GM13977 (cell line): ENCODE measurements at places on chromosomes 1 and 21.

DNA sequence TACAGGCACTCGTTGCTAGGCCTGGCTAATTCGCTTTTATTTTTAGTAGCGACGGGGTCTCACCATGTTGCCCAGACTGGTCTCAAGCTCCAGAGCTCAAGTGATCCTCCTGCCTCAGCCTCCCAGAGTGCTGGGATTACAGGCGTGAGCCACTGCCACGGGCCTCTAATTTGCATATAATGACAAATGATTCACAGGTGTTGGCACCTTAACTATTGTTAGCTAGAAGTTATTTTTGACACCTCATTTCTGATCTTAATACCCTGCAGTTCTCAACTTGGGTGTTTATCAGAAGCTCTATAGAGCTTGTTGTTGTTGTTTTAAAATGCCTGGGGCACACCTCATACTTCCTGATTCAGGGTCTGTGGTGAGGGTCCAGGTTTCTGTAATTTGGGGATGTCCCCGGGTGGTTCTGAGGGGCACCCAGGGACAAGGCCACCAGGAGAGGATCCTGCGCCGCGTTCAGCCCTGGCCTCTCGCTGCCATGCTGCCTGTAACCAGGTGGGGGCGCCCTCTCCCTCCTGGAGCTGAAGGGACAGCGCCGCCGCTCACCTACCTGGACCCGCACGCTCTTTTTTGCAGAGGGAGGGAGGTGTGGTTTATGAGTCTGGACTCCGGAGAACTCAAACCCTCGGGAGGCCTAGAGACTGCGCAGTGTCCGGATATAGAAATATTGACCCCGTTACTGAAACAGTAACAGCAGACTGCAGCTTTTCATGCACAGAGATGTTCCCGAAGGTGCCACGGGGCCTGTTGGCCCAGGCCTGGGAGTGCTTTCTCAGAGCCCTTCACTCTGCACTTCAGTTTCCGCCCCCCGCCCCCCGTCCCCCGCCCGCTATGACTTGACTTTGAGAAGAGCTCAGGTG is 23.0 kb upstream of the NEK2 start:
- DNase-seq: peak; percentile 74

- DNase-seq: no peak
Measured at GRCh38 chr1:170686291-170686690, 22.4 kb downstream of the PRRX1 start.

- DNase-seq: no peak
Measured at GRCh38 chr1:160096274-160097116, 1.9 kb downstream of the IGSF8 start.

DNA sequence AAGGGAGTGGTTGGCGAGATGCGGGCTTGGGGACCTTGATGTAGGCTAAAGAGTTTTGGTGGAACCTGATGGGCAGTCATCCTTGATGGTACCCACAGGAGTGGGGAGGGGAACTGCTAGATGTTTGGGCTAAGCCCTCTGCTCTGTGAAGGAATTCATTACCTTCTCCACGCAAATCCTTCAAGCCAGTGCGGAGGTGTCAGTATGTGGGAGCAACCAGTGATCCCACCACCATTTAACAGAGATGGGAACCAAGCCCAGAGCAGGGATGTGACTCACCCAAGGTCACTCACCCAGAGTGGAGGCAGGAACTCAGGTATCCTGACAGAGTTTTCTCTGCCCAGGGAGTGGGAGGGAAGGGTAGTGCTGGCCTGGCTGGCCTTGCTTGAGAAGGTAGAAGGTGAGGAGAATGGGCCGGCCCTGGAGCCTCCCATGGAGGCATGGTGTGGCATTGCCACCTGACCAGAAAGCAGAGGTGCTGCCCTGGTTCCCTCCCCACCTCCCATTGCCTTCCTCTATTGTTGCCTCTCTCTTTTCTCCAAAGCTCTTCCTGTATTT is 51.2 kb upstream of the STUM start:
- DNase-seq: no peak

DNA sequence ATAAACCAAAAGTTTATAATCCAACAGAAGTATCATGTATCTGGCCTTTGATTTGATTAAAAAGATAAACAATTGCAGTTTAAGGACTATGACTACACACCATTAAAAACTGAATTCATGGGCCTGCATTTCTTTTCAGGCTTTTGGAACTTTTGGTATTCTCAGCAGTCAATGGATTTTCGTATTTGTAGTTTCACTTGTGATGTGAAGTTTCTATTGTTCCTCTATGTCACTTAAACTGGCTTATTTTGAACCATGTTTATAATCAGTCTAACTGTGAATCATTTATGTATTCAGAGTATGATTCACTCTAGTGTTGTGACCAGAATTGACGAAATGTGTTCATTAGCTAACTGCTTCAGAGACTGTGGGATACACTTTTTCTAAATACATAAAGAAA is 132.9 kb downstream of the COQ8A start:
- DNase-seq: peak; percentile 4

DNA sequence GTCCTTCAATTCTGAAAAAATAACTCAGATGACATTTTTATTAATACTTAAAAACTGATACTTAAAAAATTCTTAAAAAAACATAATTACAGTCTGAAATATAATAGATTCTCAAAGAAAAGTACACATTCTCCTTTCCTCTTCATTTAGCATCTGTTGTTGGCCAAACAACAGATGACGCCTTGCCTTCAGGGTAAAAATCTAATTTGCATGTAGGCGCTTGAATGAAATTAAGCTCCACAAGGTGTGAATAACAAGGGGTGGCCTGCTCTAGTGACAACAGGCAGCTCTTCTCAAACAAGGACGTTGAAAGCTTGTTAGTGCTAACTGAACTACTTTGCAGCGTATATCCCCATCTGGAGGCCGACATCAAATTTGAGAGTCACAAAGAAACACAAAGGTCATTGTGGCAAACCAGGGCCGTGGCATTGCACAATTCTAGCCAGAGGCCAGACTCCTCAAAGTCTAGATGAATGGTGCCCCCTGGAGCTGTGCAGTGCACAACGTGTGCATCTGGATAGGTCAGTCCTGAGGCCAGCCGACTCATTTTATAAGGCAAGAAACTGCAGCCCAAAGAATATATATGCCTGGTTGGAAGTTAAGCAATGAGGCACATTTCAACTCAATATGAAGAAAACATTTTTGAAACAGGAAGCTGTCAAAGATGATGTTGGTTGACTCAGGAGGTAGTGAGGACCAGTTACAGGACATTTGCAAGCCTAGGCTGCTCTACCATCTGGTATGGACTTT is 459.2 kb upstream of the RUNX1 start:
- DNase-seq: no peak

DNA sequence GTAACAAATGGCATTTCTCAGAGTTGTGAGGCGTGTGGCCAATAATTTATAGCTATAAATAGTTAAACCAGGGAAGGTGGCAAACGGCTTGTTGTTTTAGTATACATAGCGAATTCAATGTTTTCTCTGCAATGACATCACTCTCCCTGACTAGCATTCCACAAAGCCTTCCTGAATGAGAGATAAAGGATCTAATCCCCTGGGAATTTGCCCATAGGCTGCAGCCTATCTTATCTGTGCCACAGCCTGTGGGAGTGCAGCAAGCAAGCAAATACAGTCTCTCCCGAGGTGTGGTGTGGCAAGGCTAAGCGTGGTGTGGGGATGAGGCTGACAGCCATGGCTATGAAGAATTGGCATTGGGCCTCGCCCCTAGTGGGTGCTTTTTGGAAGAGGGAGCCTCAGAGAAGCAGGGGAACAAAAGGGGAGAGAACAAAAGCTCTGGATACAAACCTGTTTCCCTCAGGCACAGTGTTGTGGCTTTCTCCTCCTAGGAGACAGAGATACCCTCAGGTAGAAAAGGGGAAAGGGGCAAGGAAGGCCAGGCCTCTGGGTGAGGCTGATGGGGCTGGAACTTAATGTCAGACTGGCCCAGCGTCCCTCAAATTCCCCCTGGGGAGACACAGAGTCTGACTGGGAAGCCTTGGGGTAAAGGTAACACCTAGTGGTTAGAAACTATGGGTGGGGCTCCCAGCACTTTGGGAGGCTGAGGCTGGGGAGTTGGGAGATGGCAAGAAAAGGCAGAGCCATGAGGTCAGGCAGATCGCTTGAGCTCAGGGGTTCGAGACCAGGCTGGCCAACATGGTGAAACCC is 8.9 kb downstream of the TAGLN2 start:
- no peak for DNase-seq

- DNase-seq: peak; percentile 43
Measured at GRCh38 chr1:66214901-66215300, 319.1 kb upstream of the SGIP1 start.

DNA sequence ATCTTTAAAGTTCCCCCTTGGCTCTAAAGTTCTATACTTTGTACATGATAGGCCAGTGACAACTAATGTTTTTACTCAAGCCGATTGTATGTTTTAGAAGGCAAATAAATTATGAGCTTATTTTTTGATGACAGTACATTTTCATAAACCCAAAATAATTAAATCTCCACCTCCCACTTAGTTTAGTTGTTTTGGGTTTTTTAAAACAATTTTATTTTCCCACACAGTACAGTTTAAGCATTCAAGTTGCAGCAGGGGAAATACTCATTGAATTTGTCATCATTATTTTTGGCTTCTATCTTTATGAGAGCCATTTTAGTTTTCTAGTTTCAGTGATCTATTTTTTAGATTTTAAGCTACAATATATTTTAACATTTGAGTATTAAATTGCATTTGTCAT is 93.6 kb downstream of the OLFML2B start:
- no peak for DNase-seq

- no peak for DNase-seq
Measured at GRCh38 chr1:233127157-233127556, 168.4 kb downstream of the PCNX2 start.

DNA sequence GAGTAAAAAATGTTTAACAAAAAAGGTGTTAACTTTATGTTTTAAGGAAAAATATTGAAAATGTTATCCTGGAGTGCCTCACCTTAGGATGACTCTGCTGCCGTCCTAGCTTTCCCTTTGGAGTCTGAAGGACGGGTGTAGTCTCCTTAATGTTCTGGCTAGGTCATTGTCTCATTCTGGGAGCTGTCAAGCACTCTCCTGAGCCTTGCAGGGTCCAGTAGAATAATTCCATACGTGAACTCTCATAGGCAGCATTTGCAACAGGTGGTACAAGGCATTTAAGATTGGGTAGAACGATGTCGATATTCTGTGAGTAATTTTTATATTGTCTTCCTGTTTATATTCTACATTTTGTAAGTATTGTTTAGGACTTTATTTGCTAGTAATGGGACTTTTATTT is 283.6 kb upstream of the C1orf105 start:
- no peak for DNase-seq

GRCh38 chr1:198465201-198466144 is 75.0 kb downstream of the ATP6V1G3 start:
- DNase-seq: peak; percentile 23

DNA sequence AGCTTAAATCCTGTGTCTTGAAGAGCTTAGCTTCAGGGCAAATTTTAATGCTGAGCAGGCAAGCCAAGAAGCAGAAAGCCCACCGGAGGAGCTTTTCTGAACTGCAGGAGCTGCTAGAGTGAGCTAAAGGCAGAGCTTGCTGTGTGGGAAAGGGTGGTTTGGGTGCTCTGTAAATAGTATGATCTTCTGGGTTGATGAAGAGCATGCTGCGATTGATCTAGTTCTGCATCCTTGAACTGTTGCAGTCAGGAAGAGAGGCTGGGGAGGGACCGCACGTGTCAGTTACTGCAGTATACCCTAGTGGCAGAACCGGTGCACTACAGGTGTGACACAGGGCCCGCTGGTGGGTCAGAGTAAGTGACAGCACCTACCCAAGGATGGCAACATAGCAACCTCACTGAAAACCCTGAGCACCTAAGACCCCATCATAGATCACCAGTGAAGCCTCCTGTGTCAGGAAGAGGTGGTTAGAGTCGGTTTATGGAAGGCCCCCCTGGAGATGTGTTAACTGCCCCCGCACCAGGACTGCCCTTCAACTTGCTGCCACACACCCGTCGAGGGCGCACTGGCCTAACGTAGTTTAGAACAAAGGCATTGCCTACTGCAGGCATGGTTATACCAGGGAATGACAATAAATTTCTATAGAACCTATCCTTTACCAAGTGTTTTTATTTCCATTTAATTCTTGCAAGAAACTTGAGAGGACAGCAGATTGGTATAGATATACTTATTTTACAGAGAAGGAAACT is 146.0 kb upstream of the KIAA0040 start:
- peak; percentile 33 for DNase-seq

DNA sequence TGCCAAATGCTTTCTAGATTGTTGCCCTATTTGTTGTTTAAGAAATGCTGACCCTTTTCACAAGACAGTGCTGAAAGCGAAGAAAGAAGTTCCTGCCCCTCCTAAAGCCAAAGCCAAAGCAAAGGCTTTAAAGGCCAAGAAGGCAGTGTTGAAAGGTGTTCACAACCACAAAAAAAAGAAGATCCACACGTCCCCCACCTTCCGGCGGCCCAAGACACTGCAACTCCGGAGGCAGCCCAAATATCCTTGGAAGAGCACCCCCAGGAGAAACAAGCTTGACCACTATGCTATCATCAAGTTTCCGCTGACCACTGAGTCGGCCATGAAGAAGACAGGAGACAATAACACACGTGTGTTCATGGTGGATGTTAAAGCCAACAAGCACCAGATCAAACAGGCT is 55.7 kb downstream of the PSMG1 start:
- no peak for DNase-seq

DNA sequence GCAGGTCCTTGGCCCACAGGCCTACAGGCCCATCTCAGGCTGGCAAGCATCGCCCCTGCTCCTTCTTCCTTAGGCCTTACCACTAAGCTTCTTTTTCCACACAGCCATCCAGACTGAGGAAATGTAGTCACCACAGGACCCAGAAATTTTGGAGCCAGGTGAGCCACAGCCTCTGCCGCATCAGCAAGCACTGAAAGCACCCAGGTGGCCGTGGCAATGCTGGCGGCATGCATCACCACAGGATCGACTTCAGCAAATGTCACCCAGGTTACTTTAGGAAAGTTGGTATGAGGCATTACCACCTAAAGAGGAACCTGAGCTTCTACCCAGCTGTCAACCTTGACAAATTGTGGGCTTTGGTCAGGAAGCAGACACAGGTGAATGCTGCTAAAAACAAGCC is 11.6 kb downstream of the PIGM start:
- DNase-seq: no peak

DNA sequence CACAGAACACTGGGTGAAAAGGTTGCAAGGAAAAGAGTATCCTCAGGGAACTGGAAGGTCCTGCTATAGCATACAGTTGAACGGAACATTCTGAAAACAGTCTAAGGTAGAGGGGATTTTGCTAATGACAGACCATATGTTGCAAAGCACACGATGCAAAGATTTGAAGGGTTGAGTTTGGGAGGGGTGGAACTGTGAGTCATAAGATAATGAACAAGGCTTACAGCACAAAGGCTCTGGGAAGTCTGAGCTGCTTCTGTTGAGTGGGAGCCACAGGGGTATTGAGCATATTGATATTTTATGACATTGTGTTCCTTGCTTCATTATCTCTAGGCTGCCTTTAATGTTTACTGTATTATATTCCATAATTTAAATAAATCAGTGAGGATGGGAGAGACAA is 104.9 kb downstream of the PLPPR4 start:
- DNase-seq: no peak
